ENCODE measurements at places on chromosomes 13 and 19.
A peak's percentile ranks its signal among the peaks of the same experiment; 100 is the strongest.

- no peak for DNase-seq
Observed at GRCh38 chr19:51916167-51916566, 11.1 kb upstream of the ZNF613 start.

DNA sequence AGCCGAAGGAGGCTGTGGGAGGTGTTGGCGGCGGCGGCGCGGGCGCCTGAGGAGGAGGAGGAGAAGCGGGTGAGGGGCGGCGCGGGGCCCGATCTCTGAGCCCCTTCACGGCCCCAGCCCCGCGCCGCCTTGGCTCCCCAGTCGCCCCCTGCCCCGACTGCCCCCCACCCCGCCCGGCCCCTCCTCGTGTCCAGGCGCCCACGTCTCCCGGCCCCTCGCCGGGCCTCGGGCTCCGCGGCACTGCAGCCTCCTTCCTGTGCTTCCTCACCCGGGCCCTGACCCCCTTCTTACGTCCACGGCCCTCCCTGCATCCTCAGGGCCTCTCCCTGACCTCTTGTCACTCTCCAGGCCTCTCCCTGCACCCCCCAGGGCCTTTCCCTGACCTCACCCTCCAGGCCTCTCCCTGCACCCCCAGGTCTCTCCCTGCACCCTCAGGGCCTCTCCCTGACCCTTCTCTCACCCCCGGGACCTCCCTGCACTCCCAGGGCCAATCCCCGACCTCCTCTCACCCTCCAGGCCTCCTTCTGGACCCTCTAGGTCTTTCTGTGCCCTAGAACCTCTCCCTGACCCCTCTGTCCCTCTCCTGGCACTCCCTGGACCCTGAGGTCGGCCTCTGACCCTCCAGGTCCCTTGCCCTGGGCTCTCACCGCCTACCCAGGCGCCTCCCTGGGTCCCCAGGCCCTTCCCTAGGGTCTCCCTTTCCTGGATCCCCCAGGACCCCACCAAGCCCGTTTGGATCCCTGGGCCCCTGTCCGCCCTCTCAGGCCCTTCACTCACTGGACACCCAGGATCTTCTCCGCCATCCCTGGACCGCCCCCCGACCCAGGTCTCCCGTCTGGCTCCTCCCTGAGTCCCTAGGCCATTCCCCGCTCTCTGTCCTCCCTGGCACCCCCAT lies 460 bp downstream of the KMT5C start:
- peak; percentile 25 for DNase-seq

- peak; percentile 68 for DNase-seq
Observed at GRCh38 chr13:43377973-43378372, 354.6 kb downstream of the DNAJC15 start.

DNA sequence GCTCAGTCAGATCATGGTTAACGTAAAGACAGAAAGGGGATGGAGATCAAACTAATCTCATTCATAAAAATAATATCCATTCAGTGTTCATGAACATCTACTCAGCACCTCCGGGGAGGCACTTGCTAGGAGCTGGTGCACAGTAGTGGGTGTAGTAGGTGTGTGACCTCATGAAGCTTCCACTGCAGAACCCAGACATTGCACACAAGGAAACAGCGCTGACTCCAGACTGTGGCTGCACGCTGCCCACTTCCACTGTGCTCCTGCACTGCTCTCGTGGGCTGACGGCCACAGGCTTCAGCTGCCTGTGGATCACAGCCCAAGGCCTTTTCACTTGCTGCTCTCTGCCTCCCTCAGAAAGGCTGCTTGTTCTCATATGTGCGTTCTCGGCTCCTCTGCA lies 214.4 kb upstream of the ZNF507 start:
- no peak for DNase-seq

DNA sequence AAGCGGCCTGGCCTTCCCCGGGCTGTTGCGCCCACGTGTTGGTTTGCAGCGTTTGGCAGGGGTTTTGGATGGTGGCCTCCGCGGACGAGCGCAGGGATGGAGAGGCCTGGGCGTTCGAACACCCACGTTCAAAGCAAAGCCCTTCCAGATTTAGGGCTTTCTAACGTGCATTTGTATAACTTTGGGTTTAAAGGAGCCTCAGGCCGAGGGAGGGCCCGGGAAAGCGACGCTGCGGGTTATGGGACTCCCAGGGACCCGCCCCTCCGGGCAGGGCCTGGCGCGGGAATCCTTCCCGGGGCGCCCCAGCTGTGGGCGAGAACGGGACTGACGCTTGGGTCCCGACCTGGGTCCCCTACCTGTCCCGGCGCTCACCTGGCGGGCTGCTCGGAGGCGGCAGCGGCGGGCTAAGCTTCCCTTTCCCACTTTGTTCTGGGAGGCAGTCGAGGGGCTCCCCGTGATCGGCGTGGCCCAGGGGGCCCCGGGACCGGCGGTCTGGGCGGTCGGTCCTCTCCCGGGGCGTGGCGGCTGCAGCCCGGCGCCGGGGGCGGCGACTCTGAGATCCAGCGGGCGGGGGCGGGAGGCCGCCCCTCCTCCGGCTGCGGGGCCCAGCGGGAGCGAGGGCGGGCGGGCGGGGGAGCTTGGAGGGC lies at the start of gene FBXO17:
TSS of gene FBXO17 (minus strand) at position 529 of the 647 bp plus-strand sequence. CDS start 25,423 bp downstream, outside the sequence.
- DNase-seq, result no peak

GRCh38 chr19:7641290-7642276 lies 4.7 kb downstream of the STXBP2 start:
- DNase-seq, result no peak

GRCh38 chr13:95115525-95115924 lies 185.7 kb downstream of the ABCC4 start:
- DNase-seq, result no peak

DNA sequence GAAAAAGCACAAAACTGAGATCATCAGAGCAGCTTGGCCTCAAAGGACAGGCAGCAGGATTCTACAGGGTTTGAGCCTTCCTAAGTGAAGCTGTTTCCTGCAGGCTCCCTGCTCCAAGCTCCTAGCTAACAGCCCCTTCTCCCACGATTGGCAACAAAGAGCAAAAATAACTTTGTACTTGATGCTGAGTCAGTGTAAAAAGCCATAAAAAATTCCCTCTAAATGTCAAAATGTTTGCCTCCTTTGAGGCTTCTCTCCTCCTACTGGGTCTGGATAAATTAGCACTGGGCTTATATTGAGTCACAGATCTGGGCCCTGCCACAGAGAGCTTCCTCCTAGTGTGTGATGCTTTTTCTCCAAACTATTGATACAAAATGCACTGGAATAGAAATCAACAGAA lies 153.3 kb downstream of the TNFRSF19 start:
- DNase-seq, result no peak

DNA sequence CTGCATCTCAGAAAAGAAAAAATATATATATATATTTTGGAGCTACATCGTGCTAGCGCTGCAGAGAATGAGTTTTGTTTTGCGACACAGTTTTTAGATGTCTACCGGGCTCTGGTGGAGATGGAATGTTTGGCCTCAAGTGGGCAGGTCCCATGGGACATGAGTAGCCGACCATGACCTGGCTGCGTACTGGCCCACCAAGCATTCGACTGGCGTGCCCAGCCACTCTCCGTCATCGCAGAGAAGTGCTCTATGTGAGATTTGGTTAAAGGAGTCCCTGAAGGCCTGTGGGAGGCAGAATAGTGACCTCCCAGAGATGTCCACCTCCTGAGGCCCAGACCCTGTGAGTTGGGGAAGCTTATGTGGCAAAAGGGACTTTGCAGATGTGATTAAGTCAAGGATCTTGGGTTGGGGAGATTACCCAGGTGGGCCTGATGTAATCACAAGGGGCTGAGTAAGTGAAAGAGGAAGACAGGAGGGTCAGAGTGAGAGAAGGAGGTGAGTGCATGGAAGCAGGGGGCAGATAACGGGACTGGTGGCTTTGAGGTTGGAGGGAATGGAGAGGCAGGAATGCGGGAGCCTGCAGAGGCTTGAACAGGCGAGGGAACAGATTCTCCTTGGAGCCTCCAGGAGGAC lies 821 bp upstream of the LILRB4 start:
- peak; percentile 57 for DNase-seq

DNA sequence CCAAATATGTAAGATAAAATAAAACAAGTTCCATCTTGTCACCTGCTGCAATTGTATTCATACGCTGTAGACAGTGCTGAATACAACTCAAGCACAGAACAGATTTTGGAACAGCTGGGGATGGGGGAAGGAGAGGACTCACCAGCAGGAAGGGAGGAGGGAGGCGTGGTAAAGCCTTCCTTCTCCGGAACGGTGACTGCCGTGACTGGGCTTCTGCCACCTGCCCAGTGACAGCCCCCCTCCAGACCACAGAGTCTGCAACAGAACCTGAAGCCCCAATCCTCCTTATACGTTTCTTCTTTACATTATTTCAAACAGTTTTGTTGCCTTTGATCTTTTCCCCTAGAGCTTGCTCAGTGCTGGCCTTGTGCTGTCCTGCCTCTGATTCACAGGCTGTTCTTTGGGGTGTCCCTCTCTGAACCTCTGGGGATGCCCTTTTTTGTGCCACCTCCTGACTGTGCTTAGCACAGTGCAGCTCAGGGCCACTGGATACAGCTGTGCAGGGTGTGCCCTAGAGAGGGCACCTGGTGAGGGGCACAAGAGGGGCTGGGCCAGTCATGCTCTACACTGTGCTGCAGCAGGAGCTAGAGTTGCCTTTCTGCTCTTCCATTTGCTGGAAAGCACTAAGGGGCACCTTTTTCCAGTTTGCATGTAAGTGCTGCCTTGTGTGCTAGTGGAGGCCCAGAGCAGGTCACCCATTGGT lies 213.0 kb downstream of the ZIC5 start:
- no peak for DNase-seq

- no peak for DNase-seq
Observed at GRCh38 chr19:27675771-27676170, 1537.2 kb downstream of the UQCRFS1 start.

DNA sequence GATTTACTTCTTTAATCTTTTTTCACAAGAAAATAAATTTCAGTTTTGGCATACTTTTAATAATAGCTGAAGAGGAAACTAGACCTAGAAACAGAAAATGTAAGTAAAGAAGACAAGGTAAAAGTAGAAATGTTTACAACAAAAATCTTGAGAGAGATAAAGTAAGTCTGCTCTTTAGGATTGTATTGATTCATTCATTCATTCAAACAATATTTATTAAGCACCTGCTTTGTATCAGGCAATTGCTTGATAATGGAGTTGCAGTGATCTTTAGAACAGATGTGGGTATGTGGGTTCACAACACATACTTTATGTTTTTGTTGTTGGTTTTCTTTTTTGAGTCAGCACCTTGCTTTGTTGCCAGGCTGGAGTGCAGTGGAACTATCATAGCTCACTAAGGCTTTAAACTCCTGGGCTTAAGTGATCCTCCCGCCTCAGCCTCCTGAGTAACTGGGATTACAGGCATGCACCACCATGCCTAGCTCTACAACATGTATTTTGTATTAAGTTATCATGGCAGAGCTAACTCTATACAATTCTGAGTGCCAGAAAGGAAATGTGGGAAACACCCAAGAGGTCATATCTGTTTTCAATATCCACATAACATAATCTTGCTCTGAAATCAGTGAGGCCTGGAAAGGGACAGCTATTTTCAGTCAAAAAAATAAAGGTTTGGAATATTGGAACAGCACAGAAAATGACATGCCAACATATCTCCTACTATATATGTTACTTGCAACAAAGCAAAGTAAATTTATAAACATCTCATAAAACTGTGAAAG lies 8.8 kb upstream of the SPART start:
- DNase-seq, result no peak

GRCh38 chr19:55112777-55113569 lies 4.5 kb downstream of the PPP1R12C start:
- no peak for DNase-seq

GRCh38 chr13:58190577-58190976 lies 559.0 kb downstream of the PCDH17 start:
- no peak for DNase-seq

- DNase-seq, result peak; percentile 65
Observed at GRCh38 chr19:54682306-54682856, 19.6 kb downstream of the LILRB4 start.

- no peak for DNase-seq
Observed at GRCh38 chr19:12838886-12839756, 806 bp downstream of the MAST1 start.

DNA sequence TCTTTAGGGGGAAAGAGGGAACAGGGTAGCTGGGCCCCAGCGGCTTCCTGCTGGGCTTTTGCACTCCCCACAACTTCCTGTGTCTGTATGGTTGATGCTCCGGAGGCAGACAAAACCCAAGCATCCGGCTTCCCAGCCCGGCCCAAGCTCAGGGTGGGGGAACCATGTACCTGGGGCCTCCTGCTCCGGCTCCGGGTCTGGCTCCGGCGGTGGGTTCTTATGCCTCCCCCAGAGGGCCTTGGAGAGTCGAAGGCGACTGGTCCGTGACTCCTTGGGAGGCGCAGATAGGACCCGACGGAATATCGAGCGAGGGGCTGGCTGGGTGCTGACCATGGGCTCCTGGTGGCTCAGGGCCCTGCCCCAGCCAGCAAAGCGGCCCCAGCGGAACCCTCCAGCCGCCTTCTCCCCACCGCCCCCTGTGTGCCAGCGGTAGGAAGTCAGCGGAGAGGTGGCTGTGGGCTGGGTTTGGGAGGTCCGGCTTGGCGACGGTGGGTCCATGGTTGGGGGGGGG lies 428 bp downstream of the RASAL3 start:
- peak; percentile 24 for DNase-seq

DNA sequence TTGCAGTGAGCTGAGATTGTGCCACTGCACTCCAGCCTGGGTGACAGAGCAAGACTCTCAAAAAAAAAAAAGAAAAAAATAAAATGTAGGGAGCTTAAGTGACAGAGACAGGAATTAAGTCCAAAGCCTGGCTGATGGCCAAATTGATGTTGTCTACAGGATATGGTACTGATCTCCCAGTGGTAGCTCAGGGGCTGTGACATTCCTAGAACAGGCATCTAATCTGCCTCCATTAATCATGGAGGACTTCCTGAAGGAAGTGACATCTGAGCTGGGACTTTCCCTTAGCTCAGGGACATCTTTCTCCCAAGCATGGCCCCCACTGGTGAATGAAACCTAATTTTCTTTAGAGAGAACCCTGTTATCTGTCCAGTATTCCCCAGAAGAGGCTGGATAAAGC lies 11.4 kb upstream of the EDDM13 start:
- DNase-seq, result peak; percentile 5

- no peak for DNase-seq
Observed at GRCh38 chr13:77728265-77729125, 31.0 kb downstream of the SLAIN1 start.

DNA sequence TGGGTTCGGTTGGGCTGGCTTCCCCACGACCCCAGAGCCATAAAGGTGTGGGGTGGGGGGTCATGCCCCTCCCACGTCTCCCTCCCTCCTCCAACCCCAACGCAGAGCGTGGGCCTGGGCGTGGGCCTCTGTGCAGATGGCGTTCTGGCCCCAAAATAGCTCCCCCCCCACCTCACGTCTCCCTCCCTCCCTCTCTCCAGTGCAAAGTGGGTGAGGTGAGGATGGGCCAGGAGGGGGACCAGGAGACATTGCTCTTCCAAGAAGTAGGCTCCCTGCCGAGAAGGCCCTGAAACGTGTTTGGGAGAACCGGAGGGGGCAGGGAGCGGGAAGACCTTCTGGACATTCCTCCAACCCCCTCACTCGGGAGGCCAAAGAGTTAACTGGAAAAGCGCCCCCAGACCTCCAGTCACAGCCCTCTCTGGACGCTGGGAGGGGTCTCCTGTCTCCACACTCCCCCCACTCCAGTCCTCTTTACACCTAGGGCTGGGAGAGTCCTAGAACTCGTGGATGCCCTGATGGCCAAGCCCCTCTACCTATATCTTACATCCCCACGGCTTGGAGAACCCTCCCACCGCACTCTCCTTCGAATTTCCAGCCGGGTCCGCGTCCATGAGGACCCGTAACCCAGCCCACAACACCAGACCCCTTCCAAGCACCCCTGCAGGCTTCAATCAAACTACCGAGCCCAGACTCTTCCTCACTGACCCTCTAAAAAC lies 855 bp downstream of the UNC13A start:
- DNase-seq, result no peak

- DNase-seq, result no peak
Observed at GRCh38 chr13:79637133-79637763, 156.3 kb downstream of the NDFIP2 start.

- DNase-seq, result no peak
Observed at GRCh38 chr13:113902481-113902880, 38.6 kb upstream of the GAS6 start.

- no peak for DNase-seq
Observed at GRCh38 chr13:107170270-107170931, 602.5 kb upstream of the ARGLU1 start.

Measured in inflammatory macrophage treated with lipopolysaccharide for 4 hours (primary cell).